Sigmoid colon (tissue), 7 donors: ENCODE measurements at places on chromosomes 16 and 17.
A peak's percentile ranks its signal among the peaks of the same experiment; 100 is the strongest.

GRCh38 chr16:25065899-25066298 is 45.6 kb upstream of the LCMT1 start:
- DNase-seq: no peak

DNA sequence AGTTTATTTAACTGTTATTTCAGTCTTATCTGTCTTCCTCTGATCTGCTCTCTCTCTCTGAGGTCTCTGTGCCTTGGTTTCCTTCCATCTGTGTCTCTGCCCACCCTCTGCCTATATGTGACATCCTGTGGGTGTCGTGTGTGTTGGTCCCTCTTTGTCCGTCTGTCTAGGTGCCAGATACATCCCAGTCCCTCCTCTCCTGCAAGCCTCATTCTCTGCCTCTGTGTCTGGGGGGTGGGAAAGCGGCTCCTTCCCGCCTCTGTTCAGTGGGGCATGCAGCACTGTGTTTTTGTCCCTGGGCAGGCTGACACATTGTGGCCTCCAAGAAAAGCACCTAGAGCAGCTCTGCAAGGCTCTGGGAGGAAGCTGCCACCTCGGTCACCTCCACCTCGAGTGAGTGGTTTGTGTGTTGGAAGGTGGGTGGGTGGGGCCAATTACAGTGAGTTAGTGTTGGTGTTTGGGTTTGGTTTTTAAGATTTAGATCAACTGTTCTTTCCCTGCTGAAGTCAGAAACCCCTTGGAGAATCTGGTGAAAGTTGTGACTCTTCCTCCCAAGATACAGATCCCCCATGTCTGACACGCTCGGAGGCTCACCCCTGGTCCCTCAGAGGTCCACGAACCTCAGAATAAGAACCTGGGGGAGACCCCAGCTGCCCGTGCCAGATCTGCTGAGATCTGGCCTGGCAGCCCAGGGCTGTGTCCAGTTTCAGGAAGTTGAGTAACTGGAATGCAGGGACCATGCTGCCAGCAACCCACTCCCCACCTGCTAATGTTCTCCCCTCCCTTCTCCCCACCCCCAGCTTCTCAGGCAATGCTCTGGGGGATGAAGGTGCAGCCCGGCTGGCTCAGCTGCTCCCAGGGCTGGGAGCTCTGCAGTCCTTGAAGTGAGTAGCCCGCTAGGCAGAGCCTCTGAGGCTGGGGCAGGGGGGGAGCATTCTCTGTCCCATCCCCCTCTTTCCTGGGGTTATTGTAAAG is 50.9 kb upstream of the CPNE2 start:
- DNase-seq: no peak

GRCh38 chr17:51941272-51941671 is 217.2 kb downstream of the CA10 start:
- no peak for DNase-seq

DNA sequence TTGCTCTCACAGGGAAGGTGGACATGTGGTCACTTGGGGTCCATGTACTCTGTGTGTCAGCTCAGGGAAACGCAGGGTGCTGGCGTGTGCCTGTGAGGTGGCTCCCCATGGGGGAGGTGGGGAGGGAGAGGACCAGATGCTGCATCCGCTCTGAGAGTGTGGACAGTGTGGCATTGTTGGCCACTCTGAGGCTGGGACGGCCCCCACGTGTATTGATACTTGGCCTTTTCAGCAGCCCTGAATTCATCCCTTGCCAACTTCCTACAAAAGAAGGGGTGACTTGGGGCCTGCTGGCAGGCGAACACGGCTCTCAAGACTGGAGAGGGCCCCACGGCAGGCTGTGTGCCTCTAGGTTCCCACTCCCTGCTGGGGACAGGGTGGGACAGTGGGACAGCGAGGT is 120.1 kb downstream of the RAB11FIP4 start:
- DNase-seq: no peak

DNA sequence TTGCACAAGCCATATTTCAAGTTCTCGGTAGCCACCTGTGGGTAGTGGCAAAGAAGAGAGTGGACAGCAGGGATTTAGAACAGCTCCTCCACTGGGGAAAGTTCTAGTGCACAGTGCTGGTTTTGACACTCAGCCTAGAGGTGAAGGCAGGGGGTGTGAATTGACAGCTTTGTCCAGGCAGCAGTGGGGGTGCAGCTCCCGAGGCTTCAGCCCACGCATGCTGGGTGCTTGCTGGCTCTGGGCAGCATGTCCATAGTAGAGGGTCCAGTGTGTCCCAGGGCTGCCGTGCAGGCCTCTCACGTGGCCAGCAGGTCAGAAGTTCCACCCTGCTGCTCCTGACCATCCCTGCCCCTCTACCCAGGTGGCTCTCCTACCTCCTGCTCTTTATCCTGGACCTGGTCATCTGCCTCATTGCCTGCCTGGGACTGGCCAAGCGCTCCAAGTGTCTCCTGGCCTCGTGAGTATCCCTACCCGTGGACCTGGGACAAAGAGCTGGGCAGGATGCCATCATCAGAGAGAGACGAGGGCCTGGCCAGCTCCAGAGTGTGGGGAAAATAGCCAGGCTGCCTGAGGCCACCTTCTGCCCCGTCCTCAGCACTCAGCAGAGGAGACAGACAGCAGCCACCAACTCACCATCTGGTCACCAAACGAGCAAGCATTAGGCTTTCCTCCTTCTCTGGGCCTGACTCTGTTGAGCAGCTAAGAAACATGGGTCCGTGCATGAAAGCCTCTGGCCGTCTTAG is 29.8 kb downstream of the TTYH2 start:
- no peak for DNase-seq

DNA sequence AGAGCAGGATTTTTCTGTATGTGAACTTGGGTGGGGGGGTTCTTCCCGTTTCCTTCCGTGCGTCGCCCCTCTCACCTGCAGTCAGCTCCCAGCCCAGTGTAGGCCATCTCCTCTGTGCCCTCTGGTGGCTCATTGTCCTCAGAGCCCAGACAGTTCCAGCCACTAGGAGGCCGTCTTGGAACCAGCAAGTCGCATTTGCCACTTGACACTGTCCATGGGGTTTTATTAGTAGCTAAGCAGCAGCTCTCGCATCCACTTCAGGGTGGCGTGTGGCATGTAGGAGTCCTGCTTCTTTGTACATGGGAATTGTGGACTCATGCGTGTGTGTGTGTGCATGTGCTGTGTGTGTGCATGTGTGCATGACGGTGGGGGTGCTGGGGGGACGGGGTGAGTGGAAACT is 74.0 kb downstream of the SEC14L1 start:
- DNase-seq: peak; percentile 51

- DNase-seq: no peak
Observed at GRCh38 chr17:16676676-16677268, 13.3 kb upstream of the CCDC144A start.

- no peak for DNase-seq
Observed at GRCh38 chr16:11121083-11121608, 134.9 kb downstream of the SOCS1 start.

- DNase-seq: no peak
Observed at GRCh38 chr17:38461683-38462082, 33.4 kb downstream of the ARHGAP23 start.
